Cardiac septum (tissue), 1 donor: ENCODE measurements at places on chromosomes 16 and 17. TPM values are rescaled to one million over a fixed set of nuclear protein-coding genes. Genes with fewer than 3 reads are reported as not detected.

- no peak for DNase-seq
Measured at GRCh38 chr16:3789375-3790099, 72.2 kb upstream of the TRAP1 start.

DNA sequence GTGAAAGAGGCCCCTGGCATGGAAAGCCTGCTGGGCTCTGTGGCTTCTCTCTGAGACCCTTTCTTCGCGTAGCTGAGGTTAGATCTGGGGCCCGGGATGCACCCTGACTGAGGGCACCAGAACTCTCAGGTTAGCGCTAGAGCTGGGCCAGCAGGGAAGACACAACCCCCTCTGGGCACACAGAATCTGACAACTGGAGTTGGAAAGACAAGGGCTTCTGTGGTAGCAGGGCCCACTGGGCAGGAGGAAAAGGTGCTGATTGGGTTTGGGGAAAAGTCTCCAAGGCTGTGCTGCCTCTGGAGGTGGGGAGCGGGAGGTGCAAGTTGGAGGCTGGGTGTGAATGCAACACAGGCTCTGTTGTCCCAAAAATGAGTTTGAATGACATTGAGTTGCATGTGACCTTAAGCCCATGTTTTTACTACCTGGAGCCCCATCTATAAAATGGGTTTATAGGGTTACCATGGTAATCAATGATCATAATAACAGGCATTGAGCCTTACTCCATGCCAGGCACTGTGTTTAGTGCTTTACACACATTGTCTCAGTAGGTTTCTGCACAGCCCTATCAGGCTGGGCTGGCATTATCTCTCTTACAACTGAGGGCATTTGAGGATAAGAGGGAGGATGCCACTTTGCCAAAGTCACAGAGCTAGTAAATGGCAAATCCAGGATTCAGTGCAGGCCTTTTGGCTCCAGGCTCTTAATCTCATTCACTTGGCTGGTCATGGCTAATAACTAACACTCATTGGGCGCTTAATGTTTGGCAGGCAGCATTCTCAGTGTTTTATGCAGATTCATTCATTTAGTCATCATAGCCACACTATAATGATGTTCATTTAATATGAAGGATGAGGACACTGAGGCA is 9.5 kb upstream of the IGFBP4 start:
- no peak for DNase-seq

DNA sequence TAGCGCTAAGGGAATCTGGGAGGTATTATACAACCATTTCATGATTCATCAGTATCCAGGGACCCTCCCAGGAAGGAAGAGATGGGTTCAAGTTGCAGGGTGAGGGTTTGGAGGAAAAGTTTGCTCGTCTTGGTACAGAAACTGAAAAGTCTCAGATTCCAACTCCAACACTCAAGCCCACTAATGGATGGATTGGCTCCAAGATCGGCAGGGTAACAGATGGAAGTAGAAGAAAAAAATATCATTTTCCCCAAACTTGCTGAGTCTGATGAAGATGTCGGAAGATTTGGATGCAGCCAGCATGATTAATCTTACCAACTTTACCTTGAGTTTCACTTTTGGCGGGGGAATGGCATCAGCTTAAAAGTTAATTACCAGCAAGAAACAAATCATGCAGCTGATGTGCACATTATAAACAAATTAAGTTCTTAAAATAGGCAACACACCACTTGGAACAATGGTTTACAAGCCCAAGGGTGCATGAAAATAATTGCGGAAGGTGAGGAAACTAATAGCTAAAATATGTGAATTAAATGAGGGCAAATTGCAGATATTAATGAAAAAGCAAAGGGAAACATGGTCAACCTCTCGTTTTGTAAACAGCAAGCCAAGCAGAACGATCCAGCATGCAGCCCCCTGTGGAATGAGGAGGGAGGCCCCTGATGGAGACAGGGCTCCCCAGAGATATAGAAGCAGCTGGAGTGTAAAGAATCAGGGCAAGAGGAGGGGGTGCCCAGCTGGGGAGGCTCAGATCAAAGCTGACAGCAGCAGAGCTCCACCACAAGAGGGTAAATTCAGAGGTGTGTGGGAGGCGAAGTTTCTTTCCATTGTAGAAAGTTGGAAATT is 44.1 kb upstream of the GRIN2A start:
- no peak for DNase-seq

DNA sequence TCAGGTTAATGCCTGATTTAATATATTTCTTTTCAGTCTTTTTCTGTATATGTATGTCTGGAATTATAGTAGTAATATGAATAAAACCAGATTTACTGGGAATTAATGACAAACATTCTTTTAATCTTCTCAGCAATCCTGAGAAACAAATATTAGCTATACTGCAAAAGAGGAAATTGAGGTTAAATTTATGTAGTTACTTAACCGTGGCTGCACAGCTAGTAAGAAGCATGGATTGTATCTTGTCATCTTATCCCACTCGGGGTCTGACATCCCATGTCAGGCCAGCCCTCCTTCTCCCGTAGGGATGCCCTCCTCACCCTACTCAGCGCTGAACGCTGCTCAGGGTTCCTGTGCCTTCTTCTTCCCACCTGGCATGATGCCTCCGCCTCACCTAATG is 143.0 kb downstream of the FTO start:
- DNase-seq, result no peak

- DNase-seq, result no peak
Measured at GRCh38 chr16:73092236-73092781, 44.4 kb upstream of the ZFHX3 start.

GRCh38 chr17:76379275-76379641 is 5.2 kb upstream of the SPHK1 start:
- no peak for DNase-seq

ASGR1 gene
- 0.54 TPM for total RNA-seq

DNA sequence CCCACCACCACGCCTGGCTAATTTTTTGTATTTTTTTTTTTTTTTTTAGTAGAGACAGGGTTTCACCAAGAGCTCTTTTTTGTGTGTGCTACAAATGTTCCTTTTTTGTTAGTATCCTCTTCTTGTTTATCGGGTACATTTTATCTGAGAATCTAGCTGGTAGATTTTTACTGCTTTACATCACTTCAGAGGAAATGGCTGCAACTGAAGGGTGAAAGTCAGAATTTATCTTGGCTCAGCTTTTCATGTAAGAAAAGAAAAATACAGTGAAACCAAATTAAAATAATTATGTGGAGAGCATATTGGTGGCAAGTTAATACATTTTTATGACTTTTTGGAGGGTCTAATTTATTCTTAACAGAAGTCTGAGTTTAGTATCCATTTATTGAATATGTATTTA is 26.0 kb downstream of the CBFB start:
- DNase-seq, result no peak

GRCh38 chr16:59249011-59249410 is 514.9 kb upstream of the GOT2 start:
- no peak for DNase-seq

- DNase-seq, result no peak
Measured at GRCh38 chr16:52956044-52956443, 96.7 kb downstream of the CHD9NB start.

- no peak for DNase-seq
Measured at GRCh38 chr16:3767333-3767986, 50.1 kb upstream of the TRAP1 start.

DOC2A gene
- 0.38 TPM for total RNA-seq

DNA sequence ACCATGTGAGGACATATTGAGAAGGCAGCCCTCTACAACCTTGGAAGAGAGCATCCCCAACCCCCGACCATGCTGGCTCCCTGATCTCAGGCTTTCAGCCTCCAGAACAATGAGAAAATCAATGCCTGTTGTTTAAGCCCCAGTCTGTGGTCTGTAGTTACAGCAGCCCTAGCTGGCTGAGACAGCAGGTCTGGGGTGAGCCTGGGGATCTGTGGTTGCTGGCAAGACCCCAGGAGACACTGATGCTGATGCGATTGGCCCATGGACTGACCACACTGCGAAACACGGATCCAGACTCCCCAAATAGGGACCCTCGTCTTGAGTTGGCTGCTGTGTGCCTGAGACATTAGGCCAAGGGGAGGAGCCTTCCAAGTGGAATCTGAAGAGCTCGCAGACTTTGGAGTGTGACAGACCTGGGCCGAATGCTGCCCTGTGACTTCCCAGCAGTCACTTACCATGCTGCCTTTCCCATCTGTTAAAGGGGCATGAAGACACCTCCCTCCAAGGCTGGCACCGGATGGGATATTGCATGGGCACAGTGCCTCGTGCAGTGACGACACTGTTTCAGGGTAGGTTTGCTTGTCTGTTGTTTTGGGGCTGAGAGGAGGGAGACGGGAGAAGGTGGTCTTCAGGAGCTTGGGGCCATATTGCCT is 147.8 kb upstream of the RPL38 start:
- DNase-seq, result no peak

FAM83G gene
- 2.5 TPM for total RNA-seq

KRTAP2-3 gene
- not detected for total RNA-seq

GRCh38 chr16:12256921-12257320 is 280.4 kb downstream of the SNX29 start:
- DNase-seq, result no peak

DNA sequence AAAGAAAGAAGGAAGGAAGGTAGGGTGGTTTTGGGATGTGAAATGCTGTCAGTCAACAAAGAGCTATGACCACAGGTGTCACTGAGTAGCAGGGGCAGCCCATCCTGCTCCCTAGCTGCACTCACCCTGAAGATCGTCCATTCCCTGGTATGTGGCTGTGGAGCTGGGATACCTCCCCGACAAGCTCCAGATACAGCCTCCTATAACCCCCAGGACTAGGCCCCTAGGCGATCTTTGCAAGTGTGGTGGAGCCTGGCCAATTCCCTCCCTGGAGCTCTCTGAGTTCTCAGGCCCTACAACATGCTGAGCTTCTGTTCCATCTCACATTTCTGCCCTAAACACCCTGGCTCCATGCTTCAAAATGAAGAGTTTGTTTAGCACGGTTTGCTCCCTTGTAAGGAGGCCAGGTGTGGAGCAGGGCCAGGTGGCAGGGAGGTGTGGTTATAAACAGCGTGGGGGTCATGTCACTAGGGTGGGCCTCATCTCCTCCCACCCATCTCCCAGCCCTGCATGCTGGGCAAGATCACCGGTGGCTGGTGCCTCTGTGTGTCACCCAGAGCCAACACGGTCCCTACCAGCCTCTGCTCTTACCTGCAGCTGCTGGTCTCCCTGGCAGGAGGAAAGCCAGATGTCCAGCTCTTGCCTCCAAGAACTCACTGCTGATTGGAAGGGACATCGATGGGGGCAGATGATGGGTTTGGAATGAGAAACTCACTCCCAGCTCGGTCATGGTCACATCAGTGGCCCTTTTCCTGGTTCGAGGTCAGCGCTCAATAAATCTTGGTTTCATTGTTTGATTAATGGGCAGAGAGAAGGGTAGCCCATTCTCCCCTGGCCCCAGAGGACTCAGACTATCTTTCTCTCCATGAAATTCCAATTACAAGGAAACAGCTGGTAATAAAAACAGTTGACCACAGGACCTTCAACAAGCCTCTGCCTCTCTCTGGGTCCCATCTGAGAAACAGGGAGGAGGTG is 511.0 kb upstream of the CDH5 start:
- no peak for DNase-seq

CHST5 gene
- 0.11 TPM for total RNA-seq

DNA sequence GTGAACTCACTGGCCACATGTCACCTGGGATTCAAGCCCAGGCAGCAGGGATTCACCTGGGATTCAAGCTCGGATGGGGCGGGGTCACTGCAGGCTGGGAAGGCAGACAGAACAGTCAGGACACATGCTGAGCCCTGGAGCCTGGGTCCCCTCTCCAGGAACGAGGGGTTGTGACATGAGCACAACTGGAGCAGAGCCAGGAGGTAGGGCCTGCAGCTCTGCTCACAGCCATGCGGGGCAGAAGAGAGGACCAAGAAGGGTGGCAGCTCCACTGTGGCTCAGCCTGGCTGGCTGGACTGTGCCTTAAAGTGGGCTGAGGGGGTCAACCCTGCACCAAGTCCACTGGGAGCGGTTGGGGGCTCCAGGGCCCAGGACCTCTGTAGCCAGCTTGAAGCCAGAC is 150.1 kb downstream of the RAB11FIP4 start:
- DNase-seq, result no peak

- DNase-seq, result no peak
Measured at GRCh38 chr17:40345994-40346764, 18.4 kb downstream of the GJD3 start.

- peak; percentile 93 for DNase-seq
Measured at GRCh38 chr17:78882540-78883088, 20.4 kb downstream of the CEP295NL start.

- no peak for DNase-seq
Measured at GRCh38 chr17:73211745-73212144, 18.9 kb downstream of the COG1 start.

- DNase-seq, result no peak
Measured at GRCh38 chr17:81537343-81537855, 9.2 kb downstream of the FSCN2 start.

DNA sequence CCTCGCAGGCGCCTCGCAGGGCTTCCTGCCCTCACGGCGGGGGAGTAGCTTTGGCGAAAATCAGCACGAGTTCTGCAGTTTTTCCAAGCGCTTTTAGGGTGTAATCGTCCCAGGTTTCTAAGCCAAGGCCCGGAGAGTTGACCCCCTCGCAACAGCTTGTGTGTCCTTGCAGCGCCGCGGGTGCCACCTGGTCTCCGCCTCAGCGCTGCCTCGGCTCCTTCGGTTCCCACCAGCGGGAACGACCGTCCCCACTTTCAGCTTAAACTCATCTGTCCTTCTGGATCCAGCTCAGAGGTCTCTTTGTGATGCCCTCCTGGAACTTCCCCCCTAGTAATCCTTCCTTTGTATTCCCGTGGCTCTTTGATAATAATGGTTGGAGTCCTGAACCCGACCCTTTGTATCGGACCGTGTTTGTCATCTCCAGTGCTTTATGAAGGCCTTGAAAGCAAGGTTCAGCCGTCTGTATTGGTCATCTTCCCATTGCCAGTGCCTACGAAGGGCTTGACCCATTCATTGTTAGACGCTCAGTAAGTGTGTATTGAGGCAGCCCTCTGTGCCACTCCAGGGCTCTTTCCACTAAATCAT is 858 bp upstream of the SMARCE1 start:
- no peak for DNase-seq

GSG1L gene
- total RNA-seq, result 8.0 TPM

CCL18 gene
- 2.3 TPM for total RNA-seq

GRCh38 chr16:64159976-64160375 is 961.9 kb downstream of the CDH11 start:
- no peak for DNase-seq

DNA sequence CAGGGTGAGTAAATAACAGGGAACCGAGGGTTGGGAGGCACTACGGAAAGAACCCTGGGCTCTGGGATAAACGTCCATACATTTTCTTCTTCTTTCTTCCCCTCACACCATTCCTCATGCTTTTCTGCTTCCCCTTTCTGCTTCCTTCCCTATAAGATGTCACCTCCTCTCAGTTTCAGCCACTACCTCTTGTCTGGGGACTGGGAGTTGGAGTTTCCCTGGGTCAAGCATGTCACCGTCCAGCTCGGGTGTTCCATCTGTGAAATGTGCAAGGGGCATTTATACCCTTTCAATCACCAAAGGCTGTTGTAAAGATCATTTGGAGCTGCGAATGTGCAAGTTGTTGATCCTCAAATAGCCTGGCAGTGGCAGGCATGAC is 17.5 kb upstream of the CCL22 start:
- DNase-seq, result peak; percentile 14

INO80E gene
- total RNA-seq, result 36.8 TPM

CLEC18A gene
- total RNA-seq, result 0.13 TPM

CHD9 gene
- total RNA-seq, result 64.6 TPM

FNDC8 gene
- total RNA-seq, result not detected
